ENCODE measurements at places on chromosomes 1 and 21.

- DNase-seq = no peak
Observed at GRCh38 chr1:57719274-57719673, 295.4 kb upstream of the DAB1 start.

DNA sequence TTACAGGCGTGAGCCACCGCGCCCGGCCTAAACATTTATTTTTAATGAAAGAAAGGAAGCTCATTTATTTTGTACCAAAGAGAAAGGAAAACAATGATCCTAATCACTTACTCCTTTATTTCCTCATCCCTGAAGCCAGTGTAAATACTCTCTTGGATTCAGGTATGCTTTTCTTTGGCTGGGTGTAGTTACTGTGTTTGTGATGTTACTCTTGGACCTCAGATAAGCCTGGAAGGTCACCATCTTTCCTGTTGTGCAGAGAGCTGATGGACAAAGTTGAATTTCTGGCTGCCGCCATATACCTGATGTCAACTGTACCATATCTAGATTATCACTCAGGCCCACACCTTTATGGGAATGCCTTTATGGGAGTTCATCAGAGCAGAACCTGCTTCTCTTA lies 35.4 kb upstream of the FOXE3 start:
- DNase-seq = no peak

GRCh38 chr1:42034426-42034825 lies 115.7 kb upstream of the HIVEP3 start:
- DNase-seq = no peak

GRCh38 chr1:11519629-11520031 lies 40.7 kb downstream of the DISP3 start:
- DNase-seq = no peak

DNA sequence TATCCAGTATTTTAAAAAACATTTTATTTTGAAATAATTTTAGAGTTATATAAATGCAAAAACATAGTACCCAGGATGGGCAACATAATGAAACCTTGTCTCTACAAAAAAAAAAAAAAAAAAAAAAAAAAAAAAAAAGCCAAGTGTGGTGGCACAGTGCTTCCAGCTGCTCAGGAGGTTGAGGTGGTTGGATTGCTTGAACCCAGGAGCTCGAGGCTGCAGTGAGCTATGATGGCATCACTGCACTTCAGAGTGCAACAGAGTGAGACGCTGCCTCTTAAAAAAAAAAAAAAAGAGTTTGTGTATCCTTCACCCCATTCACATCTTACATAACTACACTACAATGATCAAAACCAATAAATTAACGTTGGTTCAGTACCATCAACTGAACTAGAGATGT lies 115.6 kb upstream of the KIF26B start:
- DNase-seq = no peak

- no peak for DNase-seq
Observed at GRCh38 chr1:109657395-109657794, 1.5 kb downstream of the GSTM4 start.

DNA sequence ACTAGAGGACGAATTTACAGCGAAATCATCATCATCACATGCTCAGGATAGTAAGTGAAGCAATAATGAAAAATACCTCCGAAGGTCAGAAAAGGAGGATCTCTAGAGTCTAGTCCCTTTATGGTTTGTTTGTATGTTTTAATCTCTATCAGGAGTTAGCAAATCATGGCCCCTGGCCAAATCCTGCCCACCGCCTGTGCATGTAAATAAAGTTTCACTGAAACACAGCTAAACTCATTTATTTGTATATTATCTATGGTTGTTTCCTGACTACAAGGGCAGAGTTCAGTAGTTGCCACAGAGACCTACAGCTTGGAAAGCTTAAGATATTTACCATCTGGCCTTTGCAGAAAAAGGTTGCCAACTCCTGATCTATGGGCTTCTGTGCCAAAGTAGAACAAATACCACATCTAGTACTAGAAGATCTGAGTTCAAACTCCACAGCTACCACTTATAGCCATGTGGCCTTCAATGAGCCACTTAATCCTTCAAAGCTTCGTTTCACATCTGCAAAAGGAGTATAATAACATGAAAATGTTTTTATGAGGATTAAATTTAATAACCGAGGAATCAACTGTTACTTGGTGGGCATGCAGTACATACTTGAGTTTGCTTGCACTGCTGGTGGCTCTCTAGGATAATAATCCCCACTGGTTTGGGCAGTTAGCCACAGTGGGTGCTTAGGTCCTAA lies 94.0 kb upstream of the KIF26B start:
- DNase-seq = no peak

- no peak for DNase-seq
Observed at GRCh38 chr1:111483876-111484275, 10.1 kb downstream of the C1orf162 start.

Data from CD4-positive, alpha-beta T cell (primary cell).